Lung (tissue), 17 donors: ENCODE measurements at places on chromosomes 5 and 9.

- peaks cover 8% of the 10 kb centered on the region for H3K36me3 ChIP-seq
- no peaks in the 10 kb centered on the region for H3K27me3 ChIP-seq
- H3K4me3 ChIP-seq: no peak overlapping the region
- H3K4me1 ChIP-seq: no peaks in the 10 kb centered on the region
- peak; percentile 73 for DNase-seq
Measured at GRCh38 chr9:15182101-15182551, 124.9 kb downstream of the TTC39B start.

DNA sequence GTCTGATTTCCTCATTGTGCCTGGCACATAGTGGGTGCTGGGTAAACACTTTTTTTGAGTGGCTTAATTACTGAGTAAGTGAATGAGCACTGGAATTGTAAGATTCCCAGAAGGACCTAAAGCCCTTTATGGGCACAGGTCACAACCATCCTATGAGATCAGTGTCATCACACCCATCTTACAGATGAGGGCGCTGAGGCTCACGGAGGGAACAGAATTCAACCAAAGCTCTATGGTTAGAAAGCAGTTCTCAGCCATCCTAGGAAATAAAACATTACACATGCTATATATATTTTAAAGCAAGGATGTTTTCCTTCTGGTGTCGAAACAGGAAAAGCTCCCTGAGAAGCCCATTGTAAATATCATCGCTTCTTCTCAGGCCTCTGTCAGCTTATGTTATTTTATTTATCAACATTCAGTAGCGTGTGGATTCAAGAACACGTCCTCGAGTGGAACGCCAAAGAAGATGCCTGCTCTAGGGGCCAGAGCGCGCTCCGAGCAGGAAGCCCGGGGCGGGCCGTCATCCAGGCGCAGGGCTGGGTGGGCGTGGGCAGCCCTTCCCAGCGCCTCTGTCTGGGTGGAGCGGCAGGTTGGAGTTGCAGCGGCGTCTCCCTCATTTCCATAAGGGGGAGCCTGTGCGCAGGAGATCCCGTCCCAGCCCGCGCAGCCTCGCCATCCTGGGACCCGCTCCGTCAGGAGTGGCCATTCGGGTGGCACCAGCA, 155.8 kb upstream of the SMIM23 start:
- no peaks in the 10 kb centered on the region for H3K27me3 ChIP-seq
- H3K4me1 ChIP-seq: peaks cover 13% of the 10 kb centered on the region
- DNase-seq: peak; percentile 73
- no peak overlapping the region for H3K27ac ChIP-seq
- no peak overlapping the region for H3K4me3 ChIP-seq
- H3K36me3 ChIP-seq: no peaks in the 10 kb centered on the region

DNA sequence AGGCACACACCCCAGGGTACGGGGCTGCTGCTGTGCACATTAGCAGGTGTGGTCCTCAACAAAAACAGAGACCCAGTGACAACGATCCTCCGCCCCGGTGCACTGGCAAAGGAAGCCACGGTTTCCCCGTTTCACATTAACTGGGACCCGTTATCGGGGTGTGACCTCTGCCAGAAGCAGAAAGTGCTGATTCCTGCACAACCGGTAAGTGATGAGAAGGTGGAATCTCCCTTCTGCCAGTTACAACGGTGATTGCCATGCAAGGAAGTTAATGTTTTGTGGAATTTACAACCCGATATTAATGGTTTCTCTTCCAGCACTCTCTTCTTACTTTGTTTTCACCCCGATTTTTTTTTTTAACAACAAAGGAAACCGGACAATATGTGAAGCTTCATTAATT, 294.9 kb upstream of the IRX1 start:
- no peak overlapping the region for H3K4me3 ChIP-seq
- no peaks in the 10 kb centered on the region for H3K4me1 ChIP-seq
- no peaks in the 10 kb centered on the region for H3K36me3 ChIP-seq

DNA sequence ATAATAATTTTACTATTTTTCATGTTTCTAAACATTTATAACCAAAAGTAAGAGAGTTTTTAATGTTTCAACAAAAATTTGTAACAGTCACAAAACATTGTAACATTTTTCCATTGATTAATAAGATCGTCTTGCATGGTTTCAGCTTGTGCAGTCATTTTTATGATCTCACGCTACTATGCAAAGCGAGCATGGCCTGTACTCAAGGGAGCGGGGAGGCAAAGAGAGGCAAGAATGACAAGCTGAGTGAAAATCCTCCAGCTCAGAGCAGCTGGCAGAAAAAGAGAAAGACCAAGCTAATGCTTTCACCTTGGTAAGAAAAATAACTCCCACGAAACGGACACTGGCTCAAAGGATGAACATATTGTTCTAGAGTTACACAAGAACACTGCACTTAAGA, 90.0 kb upstream of the SV2C start:
- DNase-seq: no peak
- H3K27me3 ChIP-seq: no peaks in the 10 kb centered on the region
- H3K27ac ChIP-seq: no peak overlapping the region
- H3K4me1 ChIP-seq: no peaks in the 10 kb centered on the region

DNA sequence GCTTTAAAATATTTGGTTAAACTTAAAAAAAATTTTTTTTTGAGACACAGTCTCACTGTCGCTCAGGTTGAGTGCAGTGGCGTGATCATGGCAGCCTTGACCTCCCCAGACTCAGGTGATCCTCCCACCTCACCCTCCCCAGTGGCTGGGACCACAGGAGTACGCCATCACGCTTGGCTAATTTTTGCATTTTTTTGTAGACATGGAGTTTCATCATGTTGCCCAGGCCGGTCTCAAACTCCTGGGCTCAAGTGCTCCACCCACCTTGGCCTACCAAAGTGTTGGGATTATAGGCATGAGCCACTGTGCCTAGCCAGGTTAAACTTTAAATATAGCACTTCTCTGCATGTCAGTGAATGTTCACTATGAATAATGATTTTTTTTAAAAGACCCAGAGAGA, 224.5 kb upstream of the RFX3 start:
- no peaks in the 10 kb centered on the region for H3K36me3 ChIP-seq
- H3K27ac ChIP-seq: no peak overlapping the region
- no peaks in the 10 kb centered on the region for H3K4me1 ChIP-seq
- no peak for DNase-seq

DNA sequence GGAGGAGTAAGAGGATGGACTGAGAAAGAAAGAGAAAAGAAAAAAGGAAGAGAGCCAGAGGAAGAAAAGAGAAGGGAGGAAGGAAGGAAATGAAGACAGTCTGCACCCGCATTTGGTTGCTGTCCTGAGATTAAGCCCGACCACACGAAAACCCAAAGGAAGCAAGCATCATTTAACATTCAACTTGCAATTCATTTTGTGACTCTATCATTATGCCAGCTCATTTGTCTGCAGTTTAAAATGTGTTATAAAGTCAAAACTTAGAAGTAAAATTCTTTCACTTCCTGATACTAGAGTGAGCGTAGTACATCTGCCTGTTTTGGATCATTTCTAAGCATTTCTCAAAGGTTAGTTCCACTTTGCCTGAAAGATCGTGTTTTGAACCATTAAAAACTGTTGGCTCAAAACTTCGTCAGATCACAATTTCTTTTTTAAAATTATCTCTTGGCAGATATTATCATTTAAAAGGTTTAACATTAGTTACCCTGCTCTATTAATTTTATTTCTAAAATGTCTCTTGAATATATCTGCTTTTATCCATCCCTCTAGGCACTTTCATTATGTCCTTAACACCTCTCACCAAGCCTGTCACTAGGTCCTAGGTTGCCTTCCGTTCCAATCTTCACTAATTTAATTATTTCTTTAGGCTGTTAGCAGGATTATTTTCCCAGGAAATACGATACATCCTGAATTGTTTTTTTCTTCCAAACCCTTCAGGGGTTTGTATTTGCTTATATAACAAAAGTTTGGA, 240.9 kb downstream of the TLE4 start:
- no peak overlapping the region for H3K27ac ChIP-seq
- DNase-seq: no peak
- no peaks in the 10 kb centered on the region for H3K4me1 ChIP-seq
- no peaks in the 10 kb centered on the region for H3K27me3 ChIP-seq
- no peaks in the 10 kb centered on the region for H3K36me3 ChIP-seq
- H3K4me3 ChIP-seq: no peak overlapping the region

DNA sequence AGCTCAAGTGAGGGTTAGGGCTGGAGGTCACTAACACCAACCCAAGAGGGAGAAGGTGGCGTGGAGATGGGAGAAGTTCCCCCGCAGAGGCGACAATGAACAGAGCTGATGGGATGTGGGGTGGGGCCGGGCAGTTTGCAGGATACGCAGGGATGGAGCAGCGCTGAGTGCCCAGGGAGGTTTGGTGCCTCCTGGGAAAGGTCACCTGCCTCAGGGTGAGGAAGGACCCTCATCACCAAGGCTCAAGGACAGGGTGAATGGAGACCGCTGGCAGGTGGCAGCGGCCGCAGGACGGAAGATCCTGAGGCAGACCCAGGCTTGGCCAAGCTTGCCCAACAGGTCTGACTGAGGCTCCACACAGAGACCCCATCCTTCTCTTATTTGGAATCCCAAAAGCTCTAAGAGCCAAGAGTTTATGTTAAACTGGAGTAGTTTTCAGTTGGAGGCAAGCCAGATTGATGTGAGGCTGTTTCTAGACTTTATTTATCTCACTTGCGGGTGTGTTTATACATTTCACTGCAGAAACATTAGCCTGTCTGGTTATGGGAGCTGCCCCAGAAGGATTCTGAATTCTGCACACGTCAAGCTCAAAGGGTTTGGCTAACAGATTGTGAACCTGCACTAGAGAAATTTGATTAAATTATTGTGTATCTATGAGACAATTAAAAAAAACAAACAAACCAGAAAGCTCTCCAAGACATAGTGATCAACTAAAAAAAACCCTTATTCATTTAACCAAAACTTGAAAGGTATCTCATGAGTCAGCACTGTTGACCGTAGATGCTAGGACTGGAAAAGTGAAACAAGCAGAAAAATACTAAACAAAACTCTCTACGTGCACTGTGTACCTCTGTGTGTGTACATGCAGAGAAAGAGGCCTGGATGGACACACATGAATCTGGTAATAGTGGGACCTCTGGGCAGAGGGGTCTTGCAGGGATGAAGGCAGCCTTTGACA, 146.2 kb upstream of the PHYKPL start:
- no peak overlapping the region for H3K4me3 ChIP-seq
- no peaks in the 10 kb centered on the region for H3K27me3 ChIP-seq
- no peak overlapping the region for H3K27ac ChIP-seq
- H3K36me3 ChIP-seq: no peaks in the 10 kb centered on the region
- peaks cover 23% of the 10 kb centered on the region for H3K4me1 ChIP-seq

GRCh38 chr5:124696898-124697297, 49.5 kb downstream of the ZNF608 start:
- H3K27me3 ChIP-seq: no peaks in the 10 kb centered on the region
- H3K4me3 ChIP-seq: no peak overlapping the region
- H3K4me1 ChIP-seq: peaks cover 23% of the 10 kb centered on the region
- no peak for DNase-seq
- no peak overlapping the region for H3K27ac ChIP-seq
- H3K36me3 ChIP-seq: peaks cover 8% of the 10 kb centered on the region

GRCh38 chr5:121396716-121397115, 455.0 kb upstream of the FTMT start:
- no peaks in the 10 kb centered on the region for H3K27me3 ChIP-seq
- H3K27ac ChIP-seq: no peak overlapping the region
- DNase-seq: no peak
- H3K4me1 ChIP-seq: no peaks in the 10 kb centered on the region
